Skin of body (tissue), 3 donors: ENCODE measurements at places on chromosomes 12 and 14. TPM values are rescaled to one million over a fixed set of nuclear protein-coding genes. Genes with fewer than 3 reads are reported as not detected.
A peak's percentile ranks its signal among the peaks of the same experiment; 100 is the strongest.

DNA sequence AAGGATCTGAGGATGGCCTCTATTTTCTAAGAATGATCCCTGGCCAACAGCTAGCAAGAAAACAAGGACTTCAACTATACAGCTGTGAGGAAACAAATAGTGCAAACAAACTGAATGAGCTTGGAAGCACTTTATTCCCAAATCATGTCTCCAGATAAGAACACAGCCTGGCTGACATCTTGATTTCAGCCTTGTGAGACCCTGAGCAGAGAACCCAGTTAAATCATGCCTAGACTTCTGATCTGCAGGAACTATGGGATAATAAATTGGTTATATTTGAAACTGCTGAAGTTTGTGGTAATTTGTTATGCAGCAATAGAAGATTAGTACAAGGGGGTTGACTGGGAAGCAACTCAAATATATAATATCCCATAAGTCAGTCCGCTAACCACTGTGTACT is 183.9 kb upstream of the BMP4 start:
- DNase-seq = no peak

Gene CCDC197
- not detected for total RNA-seq

GRCh38 chr14:69059658-69060623 is 80.8 kb upstream of the ACTN1 start:
- no peak for DNase-seq

Gene TAMALIN
- total RNA-seq = 17.0 TPM

DNA sequence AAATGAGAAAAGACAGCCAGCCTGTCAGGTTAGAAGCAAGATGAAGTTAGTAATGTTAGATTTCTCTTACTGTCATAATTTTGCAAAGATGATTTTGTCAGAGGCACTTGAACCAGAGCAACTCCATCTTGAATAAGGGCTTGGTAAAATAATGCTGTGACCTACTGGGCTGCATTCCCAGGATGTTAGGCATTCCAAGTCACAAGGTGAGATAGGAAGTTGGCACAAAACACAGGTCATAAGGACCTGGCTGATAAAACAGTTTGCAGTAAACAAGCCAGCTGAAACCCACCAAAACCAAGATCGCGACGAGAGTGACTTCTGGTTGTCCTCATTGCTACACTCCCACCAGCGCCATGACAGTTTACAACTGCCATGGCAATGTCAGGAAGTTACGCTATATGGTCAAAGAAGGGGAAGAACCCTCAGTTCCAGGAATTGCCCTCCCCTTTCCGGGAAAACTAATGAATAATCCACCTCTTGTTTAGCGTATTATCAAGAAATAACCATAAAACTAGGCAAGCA is 1313.5 kb upstream of the TMEM132C start:
- no peak for DNase-seq

Gene NEUROD4
- total RNA-seq = not detected

DNA sequence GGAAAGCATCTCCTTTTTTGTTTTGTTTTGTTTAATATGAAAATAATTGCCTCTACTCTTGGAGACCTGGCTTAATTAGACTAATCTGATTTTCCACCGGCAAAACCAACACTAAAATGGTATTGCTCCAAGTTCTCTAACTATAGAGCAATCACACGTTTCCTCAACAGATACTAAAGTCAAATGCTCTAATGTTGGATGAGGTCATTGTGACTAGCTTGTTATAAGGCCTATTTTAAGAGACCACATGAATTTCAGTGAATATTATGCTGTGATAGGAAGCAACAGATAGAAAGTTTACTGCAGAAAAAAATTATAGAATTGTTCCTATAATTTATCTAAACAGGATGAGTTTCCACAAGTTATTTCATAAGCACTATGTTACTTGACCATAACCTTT is 3.3 kb upstream of the CCDC196 start:
- DNase-seq = no peak

Gene TMEM121
- 3.7 TPM for total RNA-seq

Gene PLCZ1
- total RNA-seq = not detected

DNA sequence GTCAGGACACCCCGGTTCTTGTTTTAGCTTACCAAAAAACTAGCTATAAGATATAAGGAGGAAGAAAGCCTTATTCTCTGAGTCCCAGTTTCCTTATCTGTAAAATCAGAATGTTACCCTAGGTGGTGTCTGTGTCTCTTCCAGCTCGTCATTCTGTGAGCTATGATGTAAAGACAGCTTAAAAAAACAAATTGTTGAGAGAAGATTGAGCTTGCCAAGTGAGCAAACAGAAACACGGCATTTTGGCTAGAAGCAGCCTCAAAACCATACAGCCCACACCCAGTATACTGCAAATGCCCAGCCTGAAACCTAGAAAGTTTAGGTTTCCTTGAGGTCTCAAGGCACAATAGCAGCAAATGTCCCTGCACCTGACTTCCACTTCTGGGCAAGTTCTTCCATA is 151.4 kb downstream of the SSPN start:
- DNase-seq = no peak

DNA sequence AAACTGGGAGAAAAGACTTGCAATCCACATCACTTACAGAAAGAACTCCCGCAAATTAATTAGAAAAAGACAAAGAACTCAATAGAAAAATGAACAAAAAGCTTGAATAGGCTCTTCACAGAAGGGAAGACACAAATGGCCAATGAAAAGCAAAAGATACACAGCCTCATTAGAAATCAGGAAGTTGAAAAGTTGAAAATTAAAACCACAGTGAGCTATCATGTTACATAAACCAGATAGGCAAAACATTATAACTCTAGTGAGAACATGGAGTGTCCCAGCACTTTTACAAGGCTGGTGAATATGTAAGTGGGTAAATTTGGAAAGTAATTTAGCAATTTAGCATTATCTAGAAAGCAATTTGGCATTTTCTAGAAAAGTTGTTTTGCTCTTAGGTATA is 158.4 kb upstream of the RASSF8 start:
- no peak for DNase-seq

Gene LHX5
- not detected for total RNA-seq

Gene SIX4
- 4.4 TPM for total RNA-seq

GRCh38 chr12:54306925-54307741 is 6.3 kb upstream of the NFE2 start:
- DNase-seq = no peak

GRCh38 chr14:59328454-59328853 is 136.7 kb downstream of the GPR135 start:
- no peak for DNase-seq

GRCh38 chr12:128033473-128033872 is 233.5 kb upstream of the TMEM132C start:
- DNase-seq = no peak

Gene BATF
- total RNA-seq = 1.4 TPM

Gene CD9
- total RNA-seq = 297 TPM

GRCh38 chr12:109820816-109821381 is 12.3 kb downstream of the TRPV4 start:
- peak; percentile 37 for DNase-seq

Gene NAV3
- total RNA-seq = 43.8 TPM

Gene MAP3K9
- total RNA-seq = 6.9 TPM

DNA sequence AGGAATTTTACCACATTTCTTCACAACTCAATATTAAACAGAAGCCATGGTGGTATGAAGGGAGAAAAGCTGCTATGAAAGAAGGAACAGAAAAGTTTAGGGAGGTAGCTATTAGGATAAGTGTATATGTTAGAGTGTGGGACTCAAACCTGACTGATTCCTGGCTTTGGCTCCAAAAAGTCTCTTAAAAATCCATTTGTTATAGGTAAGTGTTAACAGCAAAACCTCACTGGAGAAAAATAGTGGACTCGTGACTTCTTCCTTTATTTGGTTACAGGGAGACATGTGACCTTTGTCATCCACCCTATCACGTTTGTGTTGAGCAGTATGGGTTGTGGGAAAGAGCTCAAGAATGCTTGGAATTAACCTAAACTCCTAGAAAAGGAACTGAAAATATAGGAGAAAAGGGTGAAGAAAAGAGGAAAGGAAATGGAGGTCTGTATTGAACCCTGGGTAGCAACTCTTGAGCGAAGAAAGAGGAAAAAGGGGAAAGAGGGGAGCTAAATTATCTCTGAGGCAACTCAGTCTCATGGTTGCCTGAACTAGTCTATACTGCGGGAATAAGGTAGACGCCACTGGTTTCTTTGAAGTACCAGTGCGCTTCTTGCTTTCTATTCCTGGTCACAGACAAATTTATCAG is 3.6 kb upstream of the EID3 start:
- no peak for DNase-seq

DNA sequence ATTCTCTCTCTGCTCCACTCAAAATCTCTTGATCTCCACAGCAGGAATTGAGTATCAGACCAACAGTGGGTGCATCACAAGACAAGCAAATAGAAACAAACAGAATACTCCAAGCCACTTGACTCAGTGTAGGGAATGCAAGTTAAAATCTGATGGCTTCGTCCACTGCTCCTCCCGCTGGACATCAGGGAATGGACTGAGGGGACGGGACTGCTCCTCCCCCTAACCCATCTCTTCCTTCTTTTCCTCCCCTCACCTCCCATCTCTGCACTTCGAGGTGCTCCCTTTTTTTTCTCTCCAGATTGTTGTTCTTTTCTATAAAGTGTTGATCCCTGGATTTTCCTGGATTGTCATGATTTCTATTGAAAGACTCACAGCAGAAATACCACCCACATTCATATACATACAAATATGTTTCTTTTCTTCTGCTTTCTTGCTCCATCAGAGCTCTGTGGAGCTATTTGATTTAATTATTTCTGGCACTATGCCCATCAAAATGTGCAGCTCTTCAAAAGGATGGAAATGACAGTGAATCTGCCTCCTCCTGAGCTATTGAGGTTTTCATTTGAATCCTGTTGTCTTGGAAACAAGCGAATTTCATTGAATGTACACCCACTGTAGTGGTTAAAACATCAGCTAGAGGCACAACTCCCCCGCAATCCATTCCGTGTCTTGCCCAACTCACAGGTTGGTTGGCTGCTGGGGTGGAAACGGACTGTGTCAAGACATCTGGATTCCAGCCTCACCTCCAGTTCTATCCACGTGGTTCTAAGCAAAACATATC is 199.7 kb downstream of the SPTSSA start:
- DNase-seq = no peak

DNA sequence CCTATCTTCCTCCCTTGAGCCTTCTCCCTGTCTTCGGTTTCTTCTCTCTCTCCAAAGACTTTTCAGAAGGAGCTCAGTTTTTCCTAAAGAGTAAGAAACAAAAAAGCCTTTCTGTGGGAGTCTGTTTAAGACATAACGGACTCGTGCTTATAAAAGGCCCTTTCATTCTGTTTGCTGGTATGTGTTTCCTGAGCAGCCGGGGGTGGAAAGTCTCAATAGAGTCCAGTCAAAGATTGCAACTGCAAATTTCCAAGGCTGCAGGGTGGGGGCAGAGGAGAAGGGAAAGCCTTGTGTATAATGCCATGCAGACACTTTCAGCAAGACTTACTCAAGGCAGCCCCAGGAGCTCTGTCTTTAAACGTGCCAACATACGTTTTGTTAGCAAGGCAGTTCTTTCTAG is 62.2 kb downstream of the GNG2 start:
- no peak for DNase-seq

GRCh38 chr12:104835317-104835716 is 122.8 kb downstream of the SLC41A2 start:
- no peak for DNase-seq

Gene ITGB7
- 2.5 TPM for total RNA-seq

Gene SLC6A12
- total RNA-seq = 0.10 TPM

- DNase-seq = no peak
Observed at GRCh38 chr12:30999011-30999410, 72.5 kb downstream of the TSPAN11 start.

GRCh38 chr14:42715316-42715715 is 1108.6 kb downstream of the LRFN5 start:
- no peak for DNase-seq

- DNase-seq = no peak
Observed at GRCh38 chr14:67480011-67480410, 8.5 kb downstream of the TMEM229B start.

Gene POTEG
- not detected for total RNA-seq

Gene ATF7
- 23.7 TPM for total RNA-seq

Gene RERG
- total RNA-seq = 18.6 TPM

DNA sequence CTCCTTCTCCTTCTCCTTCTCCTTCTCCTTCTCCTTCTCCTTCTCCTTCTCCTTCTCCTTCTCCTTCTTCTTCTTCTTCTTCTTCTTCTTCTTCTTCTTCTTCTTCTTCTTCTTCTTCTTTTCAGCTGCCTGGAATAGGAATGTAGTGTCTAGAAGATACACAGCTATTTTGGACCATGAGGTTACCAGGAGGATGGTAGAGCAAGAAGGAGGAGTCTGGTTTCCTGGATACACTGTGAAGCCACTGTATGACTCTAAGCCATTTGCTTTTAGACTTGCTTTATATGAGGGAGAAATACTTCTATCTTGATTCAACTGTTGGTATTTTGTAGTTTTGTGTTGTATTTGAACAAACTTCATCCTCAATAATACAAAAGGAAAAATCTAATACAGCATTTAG is 3.0 kb upstream of the MYBPC1 start:
- DNase-seq = no peak

Gene TNFAIP2
- 41.3 TPM for total RNA-seq

GRCh38 chr14:76781648-76782051 is 20.4 kb downstream of the VASH1 start:
- DNase-seq = no peak

Gene DCP1B
- 5.7 TPM for total RNA-seq

Gene RNF212B
- total RNA-seq = not detected

DNA sequence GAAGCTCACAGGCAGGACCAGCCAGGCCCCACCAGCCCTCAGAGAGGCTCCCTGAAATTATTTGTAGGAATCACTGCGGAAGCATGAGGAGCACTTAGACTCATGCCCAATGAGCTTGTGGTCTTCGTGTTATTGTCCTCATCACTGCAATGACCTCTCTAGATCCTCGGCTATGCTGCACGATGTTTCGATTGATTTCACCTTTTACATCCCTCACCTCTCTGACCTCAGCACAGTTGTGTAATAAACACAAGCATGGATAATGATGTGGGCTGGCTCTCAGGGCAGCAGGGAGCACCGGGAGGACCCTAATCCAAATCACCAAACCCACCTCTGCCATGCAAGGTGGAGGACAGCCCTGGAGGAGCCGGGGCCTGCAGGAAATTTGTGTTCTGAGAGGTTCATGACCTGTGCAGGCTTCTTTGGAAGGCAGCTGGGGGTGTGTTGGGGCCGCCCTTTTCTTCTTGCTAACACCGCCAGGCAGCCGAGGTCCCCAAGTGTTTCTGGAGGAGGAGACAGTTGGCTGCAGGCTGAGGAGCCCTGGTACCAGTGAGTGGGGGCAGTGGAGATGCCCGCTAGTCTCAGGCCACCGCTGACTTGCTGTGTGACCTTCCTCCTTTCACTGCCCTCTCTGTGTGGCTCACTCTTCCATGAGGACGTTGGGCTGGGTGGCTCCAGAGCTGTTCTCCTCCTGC is 29.5 kb upstream of the EML1 start:
- no peak for DNase-seq
